ENCODE measurements at places on chromosomes 16 and 17.

DNA sequence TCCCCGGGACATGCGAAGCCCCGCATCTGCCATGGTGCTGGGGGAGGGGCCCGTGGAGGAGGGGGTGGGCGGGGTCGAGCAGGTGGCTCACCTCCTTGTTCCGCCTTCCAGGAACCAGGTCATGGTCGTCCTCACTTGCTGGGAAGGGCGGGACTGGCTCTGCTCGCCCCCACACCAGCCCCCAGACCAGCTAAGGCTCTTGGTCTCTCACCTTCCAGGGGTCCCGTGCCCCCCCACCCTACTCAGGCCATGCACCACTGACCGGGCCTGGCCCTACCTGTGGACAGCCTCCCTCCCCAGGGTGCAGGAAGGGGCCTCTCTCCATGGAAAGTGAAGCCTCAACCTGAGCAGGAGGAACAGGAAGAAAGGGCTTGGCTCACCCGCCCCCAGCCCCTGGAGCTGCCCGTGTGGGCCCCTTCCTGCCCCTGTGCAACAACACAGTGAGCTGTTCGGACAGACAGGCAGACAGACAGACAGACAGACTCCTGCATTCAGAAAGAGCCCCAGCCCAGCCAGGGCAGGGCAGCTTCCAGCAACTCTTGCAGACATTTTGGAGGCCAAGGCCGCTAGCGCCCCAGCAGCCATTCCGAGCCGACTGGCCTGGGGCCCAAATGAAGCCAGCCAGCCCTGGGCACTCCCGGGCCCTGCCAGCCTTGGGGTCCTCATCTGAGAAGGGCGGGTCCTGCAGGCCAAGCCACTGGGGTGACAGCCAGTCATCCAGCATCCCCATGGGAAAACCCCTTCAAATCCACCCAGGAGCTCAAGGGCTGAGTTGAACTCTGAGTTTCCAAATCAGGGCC lies 8.1 kb upstream of the KREMEN2 start:
- DNase-seq, result no peak

DNA sequence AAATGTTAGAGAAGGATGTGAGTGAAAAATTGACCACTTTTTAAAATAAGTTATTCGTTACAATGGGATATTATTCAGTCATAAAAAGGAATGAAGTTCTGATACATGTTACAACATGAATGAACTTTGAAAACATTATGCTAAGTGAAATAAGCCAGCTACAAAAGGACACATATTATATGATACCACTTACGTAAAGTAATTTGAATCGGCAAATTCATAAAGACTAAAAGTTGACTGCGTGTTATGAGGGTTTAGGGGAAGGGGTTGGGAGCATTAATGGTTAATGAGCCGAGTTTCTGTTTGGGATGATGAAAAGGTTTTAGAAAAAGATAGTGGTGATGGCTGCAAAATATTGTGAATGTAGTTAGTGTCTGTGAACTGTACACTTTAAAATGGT lies 73.1 kb downstream of the USP32 start:
- DNase-seq, result no peak

DNA sequence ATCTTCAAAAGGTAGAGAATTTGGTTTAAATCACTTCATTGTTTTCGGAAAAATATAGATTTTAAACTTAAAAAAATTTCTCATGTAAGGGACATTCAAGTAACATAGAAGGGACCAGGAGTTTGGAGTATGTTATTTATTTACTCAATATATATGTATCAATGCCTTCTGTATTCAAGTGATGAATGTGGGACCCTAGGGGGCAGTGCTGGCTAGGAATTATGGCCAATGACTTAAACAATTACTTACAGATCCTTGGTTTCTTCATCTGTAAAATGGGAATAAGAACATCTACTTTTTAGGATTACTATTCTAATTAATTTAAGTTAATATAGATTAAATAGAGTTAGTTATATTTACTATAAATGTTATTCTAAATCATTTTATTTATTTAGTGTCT lies 886.3 kb upstream of the RBFOX1 start:
- no peak for DNase-seq

DNA sequence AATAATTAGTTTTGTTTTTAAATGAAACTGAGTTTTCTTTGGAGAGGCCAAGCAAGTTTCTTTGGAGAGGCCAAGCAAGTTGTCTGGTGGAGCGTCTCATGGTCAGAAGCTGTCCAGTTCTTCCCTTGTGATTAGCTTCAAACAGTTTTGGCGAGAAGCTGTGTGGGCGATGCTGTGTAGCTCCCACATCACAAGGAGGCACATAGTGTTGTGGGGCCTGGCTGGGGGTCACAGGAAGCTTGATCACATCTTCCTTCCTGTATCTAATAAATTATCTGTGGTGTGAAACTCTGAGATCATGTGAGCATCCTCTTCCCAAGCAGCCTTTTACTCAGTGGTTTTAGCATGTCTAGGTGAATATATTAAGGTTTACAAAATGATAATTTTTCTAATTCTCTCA lies 33.9 kb downstream of the SPECC1 start:
- DNase-seq, result no peak

- no peak for DNase-seq
Measured at GRCh38 chr17:12078791-12079190, 58.1 kb downstream of the MAP2K4 start.

GRCh38 chr16:23080329-23080728 lies 68.9 kb downstream of the USP31 start:
- DNase-seq, result no peak

- DNase-seq, result peak; percentile 81
Measured at GRCh38 chr16:88561485-88562359, 8.5 kb upstream of the ZC3H18 start.

GRCh38 chr16:7324321-7324720 lies 8.3 kb upstream of the RBFOX1 start:
- no peak for DNase-seq

DNA sequence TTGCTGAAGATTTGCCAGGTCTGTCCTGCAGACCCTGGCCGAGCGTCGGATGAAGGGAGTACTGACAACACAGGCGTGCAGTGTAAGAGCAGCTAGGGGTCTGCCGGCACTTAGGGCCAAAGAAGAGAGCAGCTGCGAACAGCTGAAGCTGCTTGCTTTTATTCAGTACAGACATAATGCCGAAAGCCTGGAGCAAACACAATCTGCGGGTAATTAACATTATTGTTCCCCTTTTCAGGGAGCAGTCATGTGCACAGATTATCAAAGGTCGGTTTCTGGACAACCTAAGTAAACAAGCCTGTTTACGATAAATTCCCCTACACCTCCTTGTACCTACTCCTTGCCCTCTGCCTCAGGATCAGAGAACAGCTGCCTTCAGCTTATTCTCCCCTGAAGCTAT lies 12.0 kb upstream of the KRT23 start:
- no peak for DNase-seq

DNA sequence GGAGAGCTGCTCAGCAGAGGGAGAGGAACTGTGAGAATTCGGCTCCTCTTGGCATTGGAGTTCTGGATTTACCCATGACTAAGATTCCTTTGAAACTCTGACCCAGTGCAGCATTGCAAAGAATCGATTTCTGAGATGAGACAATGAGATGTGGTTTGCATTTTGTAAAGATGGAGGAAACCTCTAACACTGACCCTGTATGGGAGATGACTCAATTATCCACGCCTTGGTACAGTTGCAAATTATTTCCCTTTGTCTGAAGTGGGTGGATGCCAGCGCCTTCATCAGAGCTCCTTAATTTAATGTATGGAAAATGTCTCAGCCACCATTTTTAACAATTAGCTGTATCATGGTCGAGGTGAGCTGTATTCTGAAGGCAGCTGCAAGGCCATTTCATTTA lies 53.4 kb downstream of the NUP93 start:
- DNase-seq, result no peak

DNA sequence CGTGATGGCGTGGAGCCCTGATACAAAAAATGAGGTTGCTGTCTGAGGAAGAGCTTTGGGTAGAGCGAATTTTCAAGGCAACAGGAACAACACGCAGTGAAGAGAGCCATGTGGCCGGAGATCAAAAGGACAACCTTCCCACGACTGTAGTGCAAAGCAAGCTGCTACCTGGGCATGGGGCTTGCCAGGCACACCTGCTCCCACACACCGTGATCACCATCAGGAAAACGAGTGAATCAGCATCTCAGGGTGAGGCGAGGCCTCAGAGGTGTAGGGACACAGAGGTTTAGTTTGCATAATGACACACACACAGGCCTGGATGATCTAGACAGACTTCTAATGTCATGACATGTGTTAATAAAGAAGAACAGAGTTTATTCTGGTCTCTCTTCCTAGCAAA lies 65.7 kb downstream of the PARN start:
- DNase-seq, result no peak

- peak; percentile 31 for DNase-seq
Measured at GRCh38 chr17:38702916-38703741, 1.9 kb upstream of the MLLT6 start.

GRCh38 chr17:82177761-82178498 lies 34.7 kb downstream of the CCDC57 start:
- DNase-seq, result no peak

DNA sequence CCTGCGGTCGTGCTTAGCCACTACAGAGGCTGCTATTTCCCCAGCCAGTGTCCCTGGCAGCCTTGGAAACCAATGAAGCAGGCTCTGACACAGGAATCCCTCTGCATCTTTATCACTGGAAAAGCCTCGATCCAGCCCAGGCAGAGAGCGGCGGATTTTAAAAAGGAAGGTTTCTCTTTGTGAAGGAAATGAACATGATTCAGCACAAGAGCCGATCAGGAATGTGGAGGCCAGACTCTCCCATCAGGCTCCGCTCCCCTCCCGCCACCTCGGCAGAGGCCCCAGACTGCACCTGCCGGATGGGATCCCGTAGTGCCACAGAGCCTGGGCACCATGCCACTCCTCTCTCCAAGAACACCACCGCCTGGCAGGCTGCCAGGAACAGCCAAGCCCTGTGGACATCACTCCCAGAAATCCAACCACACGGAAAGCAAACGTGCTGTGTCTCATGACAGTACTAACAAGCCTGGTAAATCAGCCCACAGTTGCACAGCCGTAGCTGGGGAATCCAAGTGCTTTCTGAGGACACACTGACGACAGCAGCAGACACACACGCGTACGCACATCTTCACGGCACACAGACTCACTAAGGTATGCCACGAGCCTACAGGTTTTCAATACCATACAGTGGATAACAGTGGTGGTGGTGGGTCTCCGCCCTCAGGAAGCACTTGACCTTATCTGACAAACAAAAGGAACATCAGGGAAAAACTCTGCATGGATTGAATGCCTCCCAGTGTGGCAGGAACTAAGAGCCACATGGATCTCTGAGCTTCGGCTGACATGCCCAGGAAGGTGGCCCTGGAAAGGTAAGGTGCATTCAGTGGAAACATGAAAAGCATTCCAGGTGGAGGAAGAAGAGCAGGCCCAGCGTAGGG lies 5.4 kb downstream of the LRRC75A start:
- DNase-seq, result no peak

- DNase-seq, result no peak
Measured at GRCh38 chr17:72588561-72588960, 467.7 kb downstream of the SOX9 start.

DNA sequence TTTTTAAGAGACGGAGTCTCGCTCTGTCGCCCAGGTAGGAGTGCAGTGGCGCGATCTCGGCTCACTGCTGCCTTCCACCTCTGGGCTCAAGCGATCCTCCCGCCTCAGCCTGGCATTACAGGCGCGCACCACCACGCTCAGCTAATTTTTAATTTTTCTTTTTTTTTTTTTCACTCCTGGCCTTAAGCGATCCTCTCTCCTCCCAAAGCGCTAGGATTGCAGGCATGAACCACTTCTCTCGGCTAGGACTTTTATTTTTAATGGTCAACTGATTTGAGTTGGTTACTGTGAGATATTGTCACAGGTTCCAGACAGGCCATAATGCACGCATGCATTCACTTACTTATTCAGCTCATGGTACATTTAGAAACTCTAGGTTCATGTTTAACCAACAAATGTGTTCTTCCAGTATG lies 888 bp downstream of the PIGW start:
- DNase-seq, result no peak

GRCh38 chr17:82126556-82127314 lies 28.7 kb upstream of the FASN start:
- no peak for DNase-seq

- DNase-seq, result no peak
Measured at GRCh38 chr17:69434164-69434579, 19.7 kb downstream of the MAP2K6 start.

DNA sequence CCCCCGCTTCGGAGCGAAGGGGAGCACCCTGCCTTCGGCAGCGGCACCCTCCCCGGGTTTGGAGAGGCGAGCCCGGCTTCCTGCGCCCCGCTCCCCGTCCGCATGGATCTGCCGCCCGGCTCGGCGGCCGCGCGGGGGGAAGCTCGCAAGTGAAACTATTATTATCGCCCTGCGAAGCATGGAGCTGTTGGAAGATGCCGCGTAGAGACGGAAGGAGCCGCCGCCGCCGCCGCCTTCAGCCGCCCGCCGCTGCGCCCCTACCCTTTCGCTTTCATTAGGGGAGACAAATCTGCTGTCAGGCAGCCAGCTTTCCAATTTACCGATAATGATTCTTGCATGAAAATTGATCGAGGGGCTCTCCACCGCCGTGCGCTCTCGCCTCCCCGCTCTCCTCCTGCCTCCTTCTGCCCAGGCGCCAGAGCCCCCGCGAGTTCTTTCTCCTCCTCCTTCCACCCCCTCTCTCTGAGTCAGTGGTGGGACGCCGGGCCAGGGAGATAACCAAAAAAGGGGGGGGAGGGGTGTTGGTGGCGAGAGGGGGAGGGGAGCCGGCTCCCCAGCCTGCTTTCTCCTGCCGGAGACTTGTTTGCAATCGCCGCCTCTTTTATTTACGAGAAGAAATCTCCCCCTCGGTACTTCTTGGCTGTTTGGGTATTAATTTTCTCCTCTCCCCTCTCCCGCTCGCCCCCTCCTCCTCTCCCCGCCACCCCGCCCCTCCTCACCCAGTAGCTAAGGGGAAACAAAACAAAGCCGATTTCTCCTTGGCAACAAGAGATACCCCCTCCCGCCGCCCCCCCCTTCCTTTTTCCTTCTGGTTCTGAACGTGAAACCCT lies 58.0 kb upstream of the GSE1 start:
- DNase-seq, result peak; percentile 79

GRCh38 chr16:14101415-14101814 lies 30.3 kb downstream of the MRTFB start:
- peak; percentile 33 for DNase-seq

GRCh38 chr16:61644736-61645135 lies 391.5 kb downstream of the CDH8 start:
- no peak for DNase-seq
